ENCODE measurements at places on chromosomes 12 and 14. TPM values are rescaled to one million over a fixed set of nuclear protein-coding genes. Genes with fewer than 3 reads are reported as not detected.

DNA sequence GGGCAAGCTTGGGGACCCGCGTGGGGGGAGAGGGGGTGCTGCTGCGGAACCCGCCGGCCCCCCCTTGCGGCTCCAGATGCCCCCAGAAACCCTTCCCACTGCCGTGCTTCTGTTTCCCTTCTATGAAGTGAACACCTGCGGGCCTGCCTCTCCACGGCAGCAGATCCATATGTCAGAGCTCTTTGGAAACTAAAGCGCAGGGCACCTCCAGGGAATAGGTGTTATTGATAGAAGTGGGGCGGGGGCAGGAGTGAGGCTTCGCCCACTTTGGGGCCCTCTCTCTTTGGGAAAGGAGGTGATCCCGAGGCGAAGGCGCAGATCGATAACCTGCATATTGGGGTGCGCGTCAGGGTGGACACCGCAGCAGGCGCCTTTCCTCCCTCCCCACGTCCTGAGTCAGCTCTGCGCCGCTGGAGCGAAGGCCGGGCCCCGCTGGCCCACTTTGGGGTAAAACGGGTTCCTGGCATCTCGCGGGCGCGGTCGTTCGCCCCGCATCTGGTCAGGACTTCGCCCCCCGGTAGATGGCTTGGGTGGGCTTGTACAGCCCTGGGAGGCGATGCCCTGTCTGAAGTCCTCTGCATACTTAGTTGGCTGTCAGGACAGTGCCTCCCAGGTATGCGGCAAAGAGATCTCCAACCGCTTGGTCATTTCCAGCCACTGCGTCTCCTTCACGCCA is 524 bp downstream of the KMT5A start:
- peak; percentile 36 for DNase-seq

GRCh38 chr12:100083308-100083707 is 59.4 kb downstream of the BLTP3B start:
- no peak for DNase-seq

GRCh38 chr14:100399052-100399849 is 76.1 kb downstream of the SLC25A47 start:
- no peak for DNase-seq

DNA sequence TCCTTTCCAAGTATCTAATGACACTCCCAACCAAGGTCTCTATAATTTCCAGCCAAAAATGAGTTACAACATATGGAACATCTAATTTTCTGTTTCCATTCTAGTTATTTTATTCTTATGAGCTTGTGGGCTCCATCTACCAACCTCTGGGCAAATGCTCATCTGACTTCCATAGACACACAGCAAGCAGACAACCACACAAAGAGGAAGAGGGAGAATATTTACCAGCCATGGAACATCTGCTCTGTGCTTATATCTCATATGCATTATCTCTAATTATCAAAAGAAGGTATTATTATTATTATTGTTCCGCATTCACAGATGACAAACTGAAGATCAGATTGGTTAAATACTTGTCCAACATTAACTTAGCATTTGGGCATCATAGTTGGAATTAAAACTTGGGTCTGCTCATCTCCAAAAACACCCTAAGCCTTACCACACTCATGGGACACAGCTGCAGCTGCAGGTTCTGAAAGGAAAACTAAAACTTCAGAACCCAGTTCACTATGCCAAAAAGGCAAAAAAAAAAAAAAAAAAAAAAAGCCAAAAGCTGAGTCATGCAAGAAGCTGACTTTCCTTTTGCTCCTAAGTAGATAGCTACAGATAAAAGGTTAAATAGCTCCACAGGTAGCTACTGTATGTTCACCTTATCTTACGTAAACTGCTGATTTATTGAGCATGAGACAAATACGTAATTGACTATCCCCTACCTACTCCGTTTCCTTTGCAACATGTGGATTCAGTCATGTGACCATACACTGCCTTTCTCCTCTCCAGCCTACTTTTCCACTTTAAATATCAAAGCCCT is 23.6 kb upstream of the TCL1B start:
- no peak for DNase-seq

- DNase-seq: no peak
Observed at GRCh38 chr12:51760231-51760630, 88.3 kb downstream of the FIGNL2 start.

- DNase-seq: peak; percentile 13
Observed at GRCh38 chr14:86896701-86897100, 1096.3 kb downstream of the GALC start.

GPHB5 gene
- total RNA-seq: not detected

All from Calu3 (cell line).